ENCODE measurements at places on chromosomes 6 and 20.

GRCh38 chr6:37501632-37502491 lies 2.2 kb upstream of the CCDC167 start:
- DNase-seq = no peak

DNA sequence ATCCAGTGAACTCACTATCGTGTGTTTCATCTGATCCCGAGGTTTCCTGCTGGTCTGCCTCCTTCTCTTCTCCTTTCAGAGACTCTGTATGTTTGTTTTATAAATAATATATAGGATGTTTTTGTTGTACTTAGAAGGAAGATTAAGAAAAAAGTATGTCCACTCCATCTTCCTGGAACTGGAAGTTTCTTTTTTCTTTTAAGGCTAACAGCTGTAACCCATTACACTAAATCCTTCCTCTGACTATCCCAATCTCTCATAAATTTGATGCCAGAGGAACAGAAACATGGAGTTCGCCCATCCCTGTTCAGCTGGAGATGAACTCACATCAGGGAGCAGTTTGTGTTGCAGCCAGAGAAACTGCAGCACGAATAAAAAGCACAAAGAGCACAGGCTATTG lies 20.7 kb downstream of the RIPK1 start:
- DNase-seq = no peak

DNA sequence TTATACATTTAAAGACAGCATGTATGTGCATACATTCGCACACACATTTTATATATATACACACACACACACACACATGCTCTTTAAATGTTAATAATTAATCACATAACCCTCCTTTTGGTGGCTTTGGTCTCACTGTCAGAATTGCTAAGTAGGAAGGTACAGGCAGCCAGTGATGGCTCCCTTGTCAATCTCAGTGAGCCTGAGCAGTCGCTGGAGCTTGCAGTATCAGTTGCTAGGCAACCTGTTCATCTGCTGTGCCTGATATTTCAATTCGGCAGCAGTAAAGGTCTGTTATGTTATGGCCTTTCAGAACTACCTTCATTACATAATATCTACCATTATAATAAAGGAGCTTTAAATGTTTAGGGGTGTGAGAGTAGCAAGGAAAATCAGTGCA lies 374.3 kb downstream of the LMBRD1 start:
- no peak for DNase-seq

DNA sequence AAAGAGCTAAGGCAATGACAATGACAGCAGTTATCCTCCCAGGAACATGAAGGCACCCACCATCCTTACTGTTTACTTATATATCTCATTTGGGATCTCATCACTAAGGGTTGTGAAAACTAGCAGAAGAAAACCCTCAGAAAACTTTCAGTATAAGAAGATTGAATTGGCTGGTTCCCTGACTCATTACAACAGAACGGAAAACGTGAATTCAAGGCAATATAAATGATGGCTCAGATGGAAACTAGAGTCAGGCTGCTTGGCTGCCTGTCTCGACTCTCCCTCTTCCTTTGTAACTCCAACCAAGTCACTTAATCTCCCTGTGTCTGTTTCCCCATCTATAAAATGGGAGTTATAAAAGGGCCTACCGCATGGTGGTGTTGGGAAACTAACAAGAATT lies 387.1 kb upstream of the JARID2 start:
- DNase-seq = no peak

- no peak for DNase-seq
Observed at GRCh38 chr6:40586369-40587201, 579 bp downstream of the LRFN2 start.

DNA sequence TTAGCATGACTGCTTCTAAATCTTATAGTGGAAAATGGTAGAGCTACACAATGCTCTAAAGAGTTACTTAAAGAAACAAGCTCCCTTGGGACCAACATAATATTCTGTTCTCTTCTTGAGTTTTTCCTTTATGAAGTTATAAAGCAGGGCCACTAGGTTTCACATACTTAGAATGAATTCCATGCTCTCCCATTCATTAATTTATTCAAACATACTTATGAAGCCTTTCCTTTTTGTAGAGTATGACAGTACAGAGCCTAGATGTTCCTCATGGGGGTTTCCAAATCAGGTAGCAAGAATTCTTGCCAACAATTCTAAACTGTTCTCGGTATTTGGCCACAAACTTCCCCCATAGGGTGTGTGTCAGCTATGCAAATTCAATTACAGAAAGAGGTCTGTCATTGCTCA lies 20.6 kb upstream of the FABP7 start:
- no peak for DNase-seq

GRCh38 chr6:30227763-30228487 lies 14.7 kb upstream of the TRIM26 start:
- no peak for DNase-seq

DNA sequence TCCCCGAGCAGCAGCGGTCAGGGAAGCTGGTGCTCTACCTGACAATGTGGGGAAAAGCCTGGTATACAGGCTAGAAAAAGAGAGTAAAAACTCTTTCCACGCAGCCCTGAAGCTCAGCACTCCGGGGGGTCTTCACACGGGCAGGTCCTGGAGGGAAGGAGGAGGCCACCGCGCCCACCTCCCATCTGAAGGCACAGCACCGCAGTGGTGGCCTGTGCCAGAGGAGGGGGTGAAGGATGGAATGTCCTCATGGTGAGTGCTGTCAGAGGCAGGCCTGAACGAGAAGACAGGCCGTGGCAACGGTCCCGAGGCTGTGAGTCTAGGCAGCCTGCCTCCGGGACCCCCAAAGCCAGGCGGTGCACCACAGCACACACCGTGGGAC lies 5.8 kb downstream of the SLC2A4RG start:
- DNase-seq = no peak

DNA sequence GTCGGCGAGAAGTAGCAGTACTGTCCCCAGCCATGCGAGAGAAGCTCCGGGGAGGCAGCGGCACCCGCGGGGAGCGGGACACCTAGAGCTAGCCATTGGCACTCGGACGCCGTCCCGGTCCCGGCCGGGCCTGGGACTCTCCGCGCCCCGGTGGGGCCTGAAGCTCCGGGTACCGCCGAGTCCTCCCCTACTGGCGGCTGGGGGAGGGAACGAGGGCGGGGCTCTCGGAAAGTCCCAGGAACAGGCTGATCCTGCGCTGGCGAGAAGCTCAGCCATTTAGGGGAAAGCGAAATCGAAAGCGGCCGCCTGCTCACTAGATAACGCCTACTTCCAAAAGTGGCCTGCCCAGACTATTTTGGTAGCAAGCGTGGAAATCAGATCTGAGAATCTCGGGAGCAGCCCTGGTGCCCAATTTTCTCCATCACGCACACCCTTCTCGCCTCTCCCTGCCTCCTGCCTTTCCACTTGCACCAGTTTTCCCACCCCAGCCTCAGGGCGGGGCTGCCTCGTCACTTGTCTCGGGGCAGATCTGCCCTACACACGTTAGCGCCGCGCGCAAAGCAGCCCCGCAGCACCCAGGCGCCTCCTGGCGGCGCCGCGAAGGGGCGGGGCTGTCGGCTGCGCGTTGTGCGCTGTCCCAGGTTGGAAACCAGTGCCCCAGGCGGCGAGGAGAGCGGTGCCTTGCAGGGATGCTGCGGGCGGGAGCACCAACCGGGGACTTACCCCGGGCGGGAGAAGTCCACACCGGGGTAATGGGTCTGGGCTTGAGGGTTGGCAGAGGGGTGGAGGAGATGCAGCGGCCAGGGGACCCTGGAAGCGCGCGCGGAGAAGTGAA lies at the start of the genes PSMB9 and TAP1:
Gene PSMB9 (plus strand): TSS at position 652 of the 835 bp plus-strand sequence. CDS start 38 bp downstream, at position 690.
Gene TAP1 (minus strand): TSS at position 164 of the 835 bp plus-strand sequence. CDS start 68 bp downstream, at position 96.
- DNase-seq = peak; percentile 93

- no peak for DNase-seq
Observed at GRCh38 chr6:113281014-113281413, 576.1 kb upstream of the MARCKS start.

DNA sequence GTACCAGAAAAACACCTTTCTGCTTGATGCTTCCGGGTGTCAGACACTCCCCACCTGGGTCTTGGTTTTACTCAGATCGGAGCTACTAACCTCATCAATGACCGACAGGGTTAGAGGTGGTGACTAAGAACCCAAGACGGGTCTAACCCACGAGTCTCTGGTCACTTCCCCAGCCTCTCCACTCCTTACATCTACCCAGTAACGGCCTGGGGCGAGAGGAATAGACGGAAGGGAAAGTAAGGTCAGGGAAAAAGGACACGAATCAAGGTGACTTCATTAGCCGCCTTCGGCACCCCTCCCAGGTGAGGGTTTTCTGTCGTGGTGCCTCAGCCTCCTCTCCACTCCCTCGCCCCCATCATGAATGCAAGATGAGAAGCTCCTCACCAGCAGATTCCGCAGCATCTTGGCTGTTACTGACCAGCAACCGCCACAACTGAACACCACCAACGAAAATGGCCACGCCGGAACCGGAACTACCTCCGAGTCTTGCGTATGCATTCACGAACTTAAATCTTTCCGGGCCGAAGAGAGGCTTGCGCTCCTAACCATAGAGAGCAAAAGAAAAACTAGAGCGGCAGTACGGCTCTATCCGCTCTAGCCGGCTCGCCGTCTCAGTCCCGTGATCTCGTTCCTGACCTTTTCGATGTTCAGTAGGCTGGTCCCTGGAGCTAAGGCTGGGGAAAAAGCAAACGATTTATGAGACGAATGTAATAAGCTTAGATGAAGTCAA lies at the start of gene COX7A2:
Gene COX7A2 (minus strand): TSS at position 469 of the 730 bp plus-strand sequence. CDS start 67 bp downstream, at position 402.
- DNase-seq = peak; percentile 68

DNA sequence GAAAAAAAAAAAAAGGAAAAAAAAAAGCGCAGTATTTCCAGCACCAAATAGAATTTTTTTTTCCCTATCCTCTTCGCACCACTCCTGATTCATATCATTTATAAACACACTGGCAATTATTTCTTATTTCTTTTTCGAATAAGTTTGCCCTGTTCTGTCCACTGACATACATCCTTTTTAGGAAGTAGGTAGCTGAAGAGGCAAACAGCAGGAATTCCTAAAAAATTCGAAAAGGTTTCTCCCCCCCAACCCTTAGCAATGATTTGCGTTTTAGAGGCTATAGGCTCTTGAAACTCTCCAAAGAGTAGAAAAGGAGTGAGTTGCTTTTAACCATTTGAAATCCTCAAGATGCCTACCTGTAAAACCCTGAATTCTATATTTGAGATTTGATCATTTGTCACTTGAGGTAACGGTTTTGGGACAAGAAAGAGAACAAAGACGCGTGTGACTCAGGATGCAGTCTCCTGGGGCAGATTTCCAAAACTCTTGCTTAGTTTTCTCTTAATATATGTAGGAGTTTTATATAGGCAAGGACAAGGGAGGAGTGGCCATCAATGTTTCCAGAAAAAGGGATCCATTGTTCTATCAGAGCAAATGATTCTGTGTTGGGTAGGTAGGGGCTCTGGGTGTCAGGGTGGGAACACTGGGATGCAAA lies 531 bp upstream of the CCN2 start:
- no peak for DNase-seq

GRCh38 chr6:99879431-99879830 lies 114.6 kb downstream of the MCHR2 start:
- DNase-seq = no peak
